ENCODE measurements at places on chromosomes 2 and 18.

DNA sequence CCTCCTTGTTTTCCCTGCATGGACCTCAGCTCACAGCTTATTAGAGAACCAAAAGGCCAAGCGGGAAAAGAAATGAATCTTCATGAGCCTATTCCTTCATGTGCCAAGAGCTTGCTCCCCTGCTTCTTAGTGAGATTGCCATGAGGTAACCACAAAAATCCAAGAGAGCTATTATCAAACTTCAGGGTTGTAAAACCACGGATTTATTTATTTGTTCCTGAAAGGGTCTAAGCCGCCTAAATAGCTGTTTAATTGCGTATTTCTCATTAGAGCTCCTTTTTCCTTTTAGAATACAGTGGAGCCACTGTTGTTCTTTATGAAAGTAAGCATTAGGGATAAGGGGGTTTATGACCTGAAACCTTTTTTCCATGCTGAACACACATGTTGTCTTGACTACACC, 58.0 kb downstream of the SRD5A2 start:
- DNase-seq: no peak

DNA sequence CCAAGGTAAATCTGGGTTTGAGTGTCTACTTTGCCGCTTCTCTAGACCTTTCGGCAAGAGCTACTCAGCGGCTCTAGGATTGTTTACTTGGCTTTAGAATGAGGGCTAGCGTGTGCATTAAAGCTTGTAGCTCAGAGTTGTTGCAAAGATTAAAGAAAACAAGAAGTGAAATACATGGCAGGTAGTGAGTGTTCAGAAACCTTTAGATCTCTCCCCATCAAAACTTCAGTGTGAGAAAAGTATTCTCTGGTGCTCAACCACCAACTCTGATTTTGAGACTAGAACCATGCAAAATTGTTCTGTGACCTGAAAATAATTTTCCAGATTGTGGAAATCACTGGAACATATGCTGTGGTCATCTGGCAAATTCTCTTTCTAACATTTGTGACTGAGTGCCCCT, 512.0 kb downstream of the CMPK2 start:
- DNase-seq: no peak

- no peak for DNase-seq
Observed at GRCh38 chr2:22885245-22885644, 499.7 kb upstream of the KLHL29 start.

DNA sequence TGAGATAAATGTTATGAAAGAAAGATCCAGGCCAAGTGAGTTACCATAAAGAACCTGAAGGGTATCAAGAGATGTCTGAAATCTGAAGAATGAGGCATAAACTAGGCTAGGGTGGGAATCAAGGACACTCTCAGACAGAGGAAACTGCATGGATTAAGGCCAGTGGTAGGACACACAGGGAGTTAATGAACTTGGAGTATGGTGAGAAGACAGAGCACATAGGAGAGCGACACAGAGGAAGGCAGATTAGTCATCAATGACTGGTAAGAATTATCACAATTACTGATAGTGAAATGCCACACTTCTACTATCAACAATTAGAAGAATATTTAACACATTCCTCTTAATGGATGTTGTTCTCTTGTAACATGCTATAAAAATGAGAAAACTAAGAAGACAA, 76.9 kb downstream of the TTC21B start:
- DNase-seq: no peak

DNA sequence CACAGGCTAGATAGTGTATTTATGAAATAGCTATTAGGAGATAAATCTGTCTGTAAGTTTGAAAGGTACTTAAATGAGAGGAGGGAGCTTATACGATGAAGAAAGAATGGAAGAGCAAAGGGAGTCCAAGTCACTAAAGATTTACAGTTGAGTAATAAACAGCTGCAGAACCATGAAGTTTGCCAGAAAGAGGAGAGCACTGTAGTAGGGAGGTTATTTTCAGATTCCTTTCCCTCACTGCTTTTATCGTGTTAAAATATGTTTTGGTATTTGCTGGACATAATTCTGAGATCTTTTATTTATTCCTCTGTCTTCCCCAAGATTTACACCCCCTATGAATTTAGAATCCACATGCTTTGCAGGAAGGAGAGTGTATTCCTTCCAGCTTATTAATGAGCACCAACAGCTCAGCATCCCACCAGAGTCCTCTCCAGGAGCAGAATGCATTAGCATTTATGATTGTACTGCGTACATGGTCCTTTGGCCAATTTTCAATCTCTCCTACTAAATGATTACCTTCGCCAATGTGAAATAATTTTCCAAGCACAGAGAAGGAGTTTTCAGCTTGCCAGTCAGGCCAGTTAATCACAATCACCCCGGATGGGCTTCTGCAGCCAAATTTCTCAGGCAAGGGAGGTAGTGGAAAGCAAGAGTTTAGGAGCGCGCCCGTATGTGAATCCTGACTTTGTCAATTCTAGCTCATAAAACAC, 297.0 kb downstream of the NBAS start:
- no peak for DNase-seq

DNA sequence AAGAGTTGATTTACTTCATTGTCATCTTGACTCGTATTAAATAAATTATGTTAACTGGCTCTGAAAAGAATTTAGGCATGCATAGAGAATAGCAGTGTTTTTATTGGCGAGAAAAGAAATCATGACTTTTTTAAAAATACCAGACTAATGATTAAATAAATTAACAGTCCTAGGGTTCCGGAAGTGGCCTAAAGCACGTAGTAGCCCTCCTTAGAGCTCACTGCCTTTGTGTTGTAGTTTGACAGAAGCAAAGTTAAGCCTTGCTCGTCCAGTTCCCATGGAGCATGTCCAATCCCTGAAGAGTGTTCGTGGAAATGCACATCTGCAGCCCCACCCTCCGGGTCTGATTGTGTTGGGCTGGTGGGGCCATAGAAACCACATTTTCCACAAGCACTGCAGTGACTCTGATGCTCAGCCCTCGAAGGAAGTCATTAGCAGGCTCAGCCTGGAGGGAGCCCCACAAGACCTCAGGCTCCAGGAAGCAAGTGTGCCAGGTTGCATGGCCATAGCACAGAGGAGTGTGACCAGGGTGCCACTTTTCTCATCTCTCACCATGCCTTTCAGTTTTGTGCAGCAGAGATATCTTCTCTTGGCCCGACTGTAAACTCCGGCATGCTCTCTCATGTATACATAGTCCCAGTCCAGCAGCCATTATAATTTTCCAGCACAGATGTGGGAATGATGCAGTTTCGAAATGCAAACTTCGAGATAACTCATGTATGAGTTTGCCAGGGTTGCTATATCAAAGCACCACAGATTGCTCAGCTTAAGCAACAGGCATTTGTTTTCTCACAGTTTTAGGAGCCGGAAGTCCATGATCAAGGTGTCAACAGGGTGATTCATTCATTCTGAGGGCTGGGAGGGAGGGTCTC, 188.6 kb upstream of the SH3BP4 start:
- DNase-seq: no peak

GRCh38 chr18:1585881-1586488, 681.3 kb downstream of the ADCYAP1 start:
- DNase-seq: peak; percentile 60

DNA sequence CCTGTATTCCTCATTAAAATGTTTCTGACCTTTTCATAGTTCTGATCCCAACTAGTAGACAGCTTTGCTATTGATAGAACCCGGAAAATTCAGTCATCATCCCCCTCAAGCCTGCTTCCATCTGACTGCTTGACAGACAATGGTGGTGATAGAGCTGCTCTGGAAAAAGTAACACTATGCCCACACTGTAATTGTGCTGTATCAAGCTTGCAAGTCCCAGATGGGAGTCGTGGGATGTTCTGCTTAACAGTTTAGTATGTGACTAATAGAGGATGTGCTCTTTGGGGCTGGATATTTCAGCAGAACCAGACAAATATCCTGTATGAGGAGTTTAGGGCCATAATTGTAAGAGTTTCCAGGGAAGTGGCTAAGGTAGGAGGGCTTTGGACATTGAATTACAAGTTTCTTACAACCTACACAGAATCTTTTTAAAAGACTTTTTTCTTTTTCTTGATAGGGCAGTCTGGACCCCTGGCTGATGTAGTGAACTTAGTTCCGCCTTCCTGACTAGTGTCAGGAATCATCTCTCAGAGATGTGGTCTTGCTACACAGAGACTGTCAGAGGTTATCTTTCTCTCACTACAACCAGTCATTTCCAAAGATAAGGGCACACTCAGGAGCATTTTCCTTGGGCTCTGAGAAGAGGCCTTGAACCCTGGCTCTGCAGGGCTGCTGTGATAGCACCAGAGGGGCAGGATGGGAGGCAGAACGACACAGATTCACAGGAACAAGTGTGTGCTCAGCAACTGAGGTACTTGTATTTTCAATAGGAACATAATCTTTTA, 158.0 kb upstream of the RBMS1 start:
- DNase-seq: no peak

DNA sequence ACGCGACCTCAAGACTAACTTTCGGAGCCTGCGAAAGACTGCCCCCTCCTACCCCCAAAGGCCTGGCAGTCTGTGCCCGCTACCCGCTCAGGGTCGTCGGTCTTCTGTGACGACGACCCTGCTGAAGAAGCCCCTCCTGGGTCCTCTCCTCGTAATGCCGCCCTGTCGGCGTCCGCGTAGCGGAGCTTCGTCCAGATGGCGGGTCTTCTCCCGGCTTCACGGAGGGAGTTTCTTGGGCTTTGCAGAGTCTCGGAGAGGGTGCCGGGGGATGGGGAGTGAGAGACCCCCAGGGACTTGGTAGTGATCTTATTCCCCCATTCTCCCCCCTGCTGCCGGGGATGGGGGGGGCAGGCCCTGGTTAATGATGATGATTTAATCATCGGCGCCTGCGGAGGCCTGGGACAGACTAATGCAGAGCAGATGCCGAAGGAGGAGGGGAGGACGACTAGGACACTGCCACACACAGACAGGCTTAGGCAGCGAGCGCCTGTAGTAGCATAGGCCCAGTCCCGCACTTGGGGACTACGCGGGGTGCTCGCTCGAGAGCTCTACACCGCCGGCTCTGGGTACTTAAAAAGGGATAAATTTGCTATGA, 528 bp upstream of the PCGF1 start:
- peak; percentile 52 for DNase-seq

DNA sequence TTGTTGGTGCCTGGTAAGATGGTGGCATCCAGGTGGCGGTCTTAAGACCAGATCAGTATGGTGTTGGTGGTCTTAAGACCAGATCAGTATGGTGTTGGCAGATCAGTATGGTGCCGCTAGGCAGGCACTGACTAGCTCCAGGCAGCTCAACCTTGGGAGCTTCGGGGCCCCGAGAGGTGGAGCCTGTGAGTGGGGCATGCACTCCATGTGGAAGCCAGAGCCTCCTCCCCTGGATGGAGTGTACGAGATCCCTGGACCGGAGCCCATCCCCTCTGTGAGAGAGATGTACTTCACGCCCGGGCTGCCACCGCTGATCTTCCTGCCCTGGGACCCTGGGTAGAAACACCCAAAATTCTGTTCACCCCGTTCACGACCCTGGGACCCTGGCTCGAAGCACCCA, 19.0 kb downstream of the MALT1 start:
- DNase-seq: no peak

DNA sequence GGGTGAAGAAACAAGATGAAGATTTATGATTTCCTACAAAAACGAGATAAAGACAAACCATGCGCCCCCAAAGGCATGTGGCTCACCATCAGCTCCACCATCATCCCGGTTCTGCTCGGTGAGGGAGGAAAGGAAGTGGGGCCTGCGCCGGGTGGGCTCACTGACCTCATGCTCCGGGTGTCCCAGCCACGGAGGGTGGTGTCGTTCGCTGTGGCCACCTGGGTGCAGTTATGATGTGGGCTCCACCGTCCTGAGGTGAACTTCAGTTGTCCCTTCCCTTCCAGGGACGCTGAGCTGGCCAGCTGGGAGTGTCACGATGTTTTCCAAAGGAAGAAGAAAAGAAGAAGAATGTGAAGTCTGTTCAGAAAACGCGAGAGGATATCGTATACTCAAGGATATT, 180.9 kb downstream of the EIPR1 start:
- DNase-seq: no peak

DNA sequence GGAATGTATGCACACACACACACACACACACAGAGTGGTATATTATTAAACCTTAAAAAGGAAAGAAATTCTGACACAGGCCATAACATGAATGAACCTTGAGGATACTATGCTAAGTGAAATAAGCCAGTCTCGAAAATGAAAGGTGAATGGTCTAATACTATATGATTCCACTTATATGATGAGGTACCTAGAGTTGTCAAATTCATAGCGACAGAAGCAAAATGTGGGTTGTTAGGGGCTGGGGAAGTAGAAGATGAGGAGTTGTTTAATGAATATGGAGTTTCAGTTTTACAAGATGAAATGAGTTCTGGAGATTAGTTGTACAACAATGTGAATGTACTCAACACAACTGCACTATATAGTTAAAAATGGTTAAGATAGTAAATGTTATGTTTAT, 118.1 kb downstream of the ABCA12 start:
- no peak for DNase-seq

- no peak for DNase-seq
Observed at GRCh38 chr2:211408483-211408891, 852.1 kb downstream of the CPS1 start.

DNA sequence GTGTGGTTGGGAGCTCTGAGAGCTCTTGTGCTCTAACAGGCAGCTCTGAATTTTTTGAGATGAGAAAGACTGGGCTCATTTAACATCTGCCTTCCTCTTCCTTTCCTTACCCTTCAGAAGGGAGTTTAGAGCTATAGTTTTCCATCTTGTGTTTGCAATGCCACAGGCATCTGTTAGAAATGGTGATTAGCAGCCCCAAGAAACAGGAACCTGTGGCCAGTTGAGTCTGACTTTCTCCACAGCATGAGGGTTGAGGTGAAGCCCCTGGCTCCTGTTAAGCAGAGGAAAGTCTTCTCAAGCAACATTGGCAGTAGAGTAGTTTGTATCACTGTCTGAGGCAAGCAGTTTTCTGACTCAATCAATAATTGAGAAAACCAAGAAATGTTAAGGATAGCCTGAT, 577.4 kb downstream of the ZEB2 start:
- DNase-seq: no peak

DNA sequence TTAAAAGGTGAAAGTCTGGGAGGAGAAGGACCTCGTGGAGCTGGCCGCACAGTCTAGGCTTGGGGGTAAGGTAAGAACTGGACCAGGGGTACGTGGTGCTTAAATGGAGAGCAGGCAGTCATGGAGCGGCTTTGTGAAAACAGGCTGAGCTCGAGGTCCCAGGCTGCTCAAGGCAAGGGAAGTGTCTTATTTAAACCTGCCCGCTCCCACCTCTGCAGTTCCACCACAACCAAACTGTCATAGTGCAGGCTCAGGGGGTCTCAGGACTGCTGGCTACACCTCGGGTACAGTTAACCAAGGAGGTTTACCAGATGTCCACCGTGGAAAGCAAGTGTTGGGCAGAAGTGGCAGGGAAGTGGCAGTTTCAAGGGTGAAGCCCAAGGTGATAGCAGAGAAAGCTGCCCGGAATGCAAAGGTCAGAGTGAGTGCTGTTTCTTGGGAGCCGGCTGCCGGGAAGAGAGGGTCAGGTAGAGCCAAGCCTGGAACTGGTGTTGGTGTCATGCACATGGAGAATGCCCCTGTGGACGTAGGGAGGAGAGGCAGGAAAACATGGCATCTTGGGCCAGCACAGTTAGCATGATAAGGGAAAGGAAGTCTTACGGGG, 203.3 kb downstream of the GBX2 start:
- no peak for DNase-seq

DNA sequence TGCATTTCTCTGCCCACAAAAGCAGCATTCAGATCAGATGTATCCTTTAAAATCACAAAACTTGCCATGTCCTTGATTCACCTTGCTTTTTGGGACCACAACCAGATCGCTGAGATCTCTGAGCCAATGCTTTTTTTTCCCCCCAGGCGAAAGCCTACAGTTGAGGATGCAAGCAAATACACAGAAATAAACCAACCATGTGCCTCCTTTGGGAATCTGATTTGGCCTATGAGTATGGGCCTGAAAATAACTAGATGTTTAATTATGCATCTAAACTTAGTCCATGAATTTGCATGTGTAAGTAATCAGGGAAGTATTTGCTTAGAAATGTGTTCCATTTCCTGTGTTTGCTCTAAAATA, 49.7 kb upstream of the CDC42EP3 start:
- DNase-seq: no peak
